NCI-H2029 (cell line): ENCODE measurements at places on chromosomes 3 and 15.
A peak's percentile ranks its signal among the peaks of the same experiment; 100 is the strongest.

DNA sequence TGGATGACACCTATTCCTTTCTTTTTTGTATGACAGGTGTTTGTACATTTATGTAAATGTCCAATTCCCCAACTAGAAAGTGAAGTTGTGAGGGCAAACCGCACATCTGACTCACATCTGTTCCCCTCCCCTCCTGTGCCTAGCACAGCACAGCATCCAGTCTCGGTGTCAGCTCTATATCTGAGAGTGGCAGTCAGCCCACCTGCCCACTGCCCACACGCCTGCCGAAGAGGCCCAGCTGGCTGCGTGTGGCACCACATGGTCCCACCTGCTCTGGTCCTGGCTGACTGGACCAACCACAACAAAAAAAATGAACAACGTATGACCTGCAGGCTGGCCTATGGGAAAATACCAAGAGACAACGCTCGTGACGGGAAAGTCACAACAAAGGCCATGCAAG lies 62.8 kb downstream of the XXYLT1 start:
- no peak for DNase-seq

- DNase-seq, result no peak
These were observed 466.7 kb downstream of the C3orf38 start for GRCh38 chr3:88616413-88616812.

GRCh38 chr3:66706890-66707289 lies 206.1 kb upstream of the LRIG1 start:
- no peak for DNase-seq

DNA sequence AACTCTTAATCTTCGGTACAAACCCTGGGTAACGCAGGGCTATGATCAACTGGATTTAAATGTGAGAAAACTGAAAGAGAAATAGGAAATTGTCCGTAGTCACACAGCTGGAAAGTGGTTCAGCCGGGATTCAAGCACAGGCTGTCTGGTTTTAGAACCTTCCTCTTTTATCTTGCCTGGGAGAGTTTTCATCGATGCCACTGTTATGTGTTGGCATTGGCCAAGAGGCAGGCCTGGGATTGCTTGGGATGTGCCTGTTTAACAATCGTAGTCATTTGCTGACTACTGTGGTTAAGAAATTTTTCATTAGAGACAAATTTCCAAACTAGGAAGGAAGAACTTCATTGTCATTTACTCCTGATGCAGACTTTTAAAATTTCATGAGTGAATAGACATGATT lies 4.3 kb downstream of the MCTP2 start:
- DNase-seq, result no peak

DNA sequence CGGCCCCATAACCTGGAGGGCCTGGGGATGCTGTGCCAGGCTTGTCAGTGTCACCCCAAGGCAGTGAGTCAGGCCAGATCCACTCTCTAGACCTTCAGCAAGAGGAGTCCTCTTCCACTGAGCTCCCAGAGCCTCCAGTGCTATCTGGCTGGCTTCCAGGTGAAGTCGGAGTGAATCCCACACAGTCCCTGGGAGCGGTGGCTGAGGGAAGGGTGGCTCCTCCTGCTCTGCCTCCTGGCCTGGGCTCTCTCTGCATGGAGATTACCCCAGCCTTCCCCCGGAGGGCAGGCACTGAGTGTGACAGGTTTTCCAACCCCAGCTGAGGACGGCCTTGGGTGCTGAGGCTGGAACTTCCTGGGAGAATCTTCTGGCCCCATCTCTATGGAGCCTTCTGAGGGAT lies 82.7 kb downstream of the EPHB1 start:
- DNase-seq, result no peak

- DNase-seq, result no peak
These were observed 66.4 kb upstream of the SNRPA1 start for GRCh38 chr15:101361418-101361817.

- DNase-seq, result peak; percentile 72
These were observed 53.1 kb upstream of the ULK4 start for GRCh38 chr3:42014921-42015533.

DNA sequence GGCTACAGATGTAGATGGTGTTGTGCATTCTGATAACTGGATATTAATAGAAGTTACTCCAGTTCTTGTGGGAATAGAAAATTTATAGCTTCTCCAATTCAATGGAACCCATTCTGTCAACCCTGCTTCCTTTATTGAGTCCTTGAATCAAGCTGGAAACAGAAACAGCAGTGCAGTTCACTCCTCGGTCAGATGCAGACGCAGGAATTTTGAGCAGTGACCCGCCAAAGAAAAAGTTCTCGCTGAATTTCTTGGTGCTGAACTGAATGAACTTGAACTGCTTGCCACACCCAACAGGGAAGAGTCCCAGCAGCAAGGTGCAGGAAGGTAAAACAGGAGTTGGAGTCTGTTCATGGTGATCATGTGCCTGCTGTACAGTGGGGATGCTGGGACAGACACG lies 10.3 kb downstream of the HRH1 start:
- DNase-seq, result no peak

GRCh38 chr15:91444656-91445055 lies 344.6 kb downstream of the SV2B start:
- DNase-seq, result no peak
